ENCODE measurements at places on chromosomes 5 and 9. TPM values are rescaled to one million over a fixed set of nuclear protein-coding genes. Genes with fewer than 3 reads are reported as not detected.

OTP gene
- total RNA-seq = not detected

DNA sequence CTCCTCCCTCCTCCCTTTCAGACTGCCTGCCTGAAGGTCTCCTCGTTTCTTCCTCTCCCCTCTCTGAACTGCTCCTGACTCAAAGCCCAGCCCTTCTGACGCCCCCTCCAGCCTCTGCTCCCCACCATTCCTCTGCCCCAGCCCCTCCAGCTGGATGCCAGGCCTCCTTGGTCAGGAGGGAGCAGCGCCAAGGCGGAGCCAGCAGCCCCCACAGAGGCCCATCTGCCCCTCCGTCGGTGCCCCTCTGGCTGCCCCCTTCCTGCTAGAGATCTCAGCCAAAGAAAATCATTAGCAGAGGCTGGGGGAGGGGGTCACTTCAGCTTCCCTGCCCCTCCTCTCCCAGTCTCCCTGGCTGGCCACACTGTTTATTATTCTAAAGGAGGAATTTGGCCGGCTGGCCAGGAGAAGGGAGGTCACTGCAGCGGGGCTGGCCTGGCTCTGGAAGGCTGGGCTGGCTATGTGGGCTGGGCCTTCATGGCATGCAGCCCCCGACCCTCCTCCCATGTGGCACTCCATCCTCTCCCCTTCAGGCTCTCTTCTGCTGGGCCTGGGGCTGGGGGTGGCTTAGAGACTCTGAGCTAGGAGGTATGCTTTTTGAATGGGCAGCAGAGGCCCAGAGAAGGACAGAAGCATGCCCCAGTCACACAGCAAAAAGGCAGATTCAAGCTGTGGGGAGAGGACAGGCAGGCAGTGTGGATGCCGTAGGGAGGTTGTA lies 16.9 kb downstream of the PDGFRB start:
- no peak for DNase-seq
- H3K27ac ChIP-seq = no peak overlapping the region
- H3K36me3 ChIP-seq = no peaks in the 10 kb centered on the region
- no peaks in the 10 kb centered on the region for H3K4me1 ChIP-seq

STPG3 gene
- not detected for total RNA-seq

ITGA2 gene
- total RNA-seq = 2.3 TPM

- H3K27me3 ChIP-seq = peaks cover 8% of the 10 kb centered on the region
- no peak overlapping the region for H3K27ac ChIP-seq
- H3K36me3 ChIP-seq = no peaks in the 10 kb centered on the region
- H3K4me3 ChIP-seq = no peak overlapping the region
- H3K4me1 ChIP-seq = no peaks in the 10 kb centered on the region
These were observed 64.7 kb downstream of the MEGF10 start for GRCh38 chr5:127355337-127355736.

MARCHF3 gene
- total RNA-seq = 4.0 TPM

GRCh38 chr9:35553670-35554543 lies 51.2 kb upstream of the TESK1 start:
- no peaks in the 10 kb centered on the region for H3K4me1 ChIP-seq
- no peaks in the 10 kb centered on the region for H3K27me3 ChIP-seq
- no peaks in the 10 kb centered on the region for H3K36me3 ChIP-seq
- H3K27ac ChIP-seq = no peak overlapping the region
- no peak overlapping the region for H3K4me3 ChIP-seq
- peak; percentile 61 for DNase-seq

- DNase-seq = no peak
- peak overlapping the region; percentile 86 for H3K4me3 ChIP-seq
- peak overlapping the region; percentile 53 for H3K27ac ChIP-seq
- no peaks in the 10 kb centered on the region for H3K27me3 ChIP-seq
- H3K36me3 ChIP-seq = peaks cover 4% of the 10 kb centered on the region
- H3K4me1 ChIP-seq = peaks cover 26% of the 10 kb centered on the region
These were observed 1.1 kb downstream of the MTMR12 start for GRCh38 chr5:32311404-32312196.

MLANA gene
- total RNA-seq = not detected

DNA sequence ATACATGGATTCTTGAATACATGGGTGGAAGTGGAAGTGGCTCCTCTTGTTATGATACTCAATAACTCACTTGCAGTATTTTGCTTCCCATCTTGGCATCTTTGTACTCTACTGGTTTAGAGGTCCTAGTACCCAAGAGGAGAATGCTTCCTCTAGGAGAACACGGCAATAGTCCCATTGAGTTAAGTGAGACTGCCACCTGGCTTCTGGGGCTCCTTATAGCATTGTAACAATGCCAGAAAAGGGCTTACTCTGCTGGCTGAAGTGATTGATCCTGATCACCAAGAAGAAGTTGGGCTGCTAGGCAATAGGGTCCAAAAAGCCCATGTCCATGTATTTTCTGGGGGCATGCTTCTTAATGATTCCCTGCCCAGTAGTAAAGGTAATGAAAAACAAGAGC lies 627.6 kb upstream of the SGCD start:
- H3K27ac ChIP-seq = no peak overlapping the region
- no peaks in the 10 kb centered on the region for H3K4me1 ChIP-seq
- H3K4me3 ChIP-seq = no peak overlapping the region
- no peaks in the 10 kb centered on the region for H3K27me3 ChIP-seq
- no peak for DNase-seq

DNA sequence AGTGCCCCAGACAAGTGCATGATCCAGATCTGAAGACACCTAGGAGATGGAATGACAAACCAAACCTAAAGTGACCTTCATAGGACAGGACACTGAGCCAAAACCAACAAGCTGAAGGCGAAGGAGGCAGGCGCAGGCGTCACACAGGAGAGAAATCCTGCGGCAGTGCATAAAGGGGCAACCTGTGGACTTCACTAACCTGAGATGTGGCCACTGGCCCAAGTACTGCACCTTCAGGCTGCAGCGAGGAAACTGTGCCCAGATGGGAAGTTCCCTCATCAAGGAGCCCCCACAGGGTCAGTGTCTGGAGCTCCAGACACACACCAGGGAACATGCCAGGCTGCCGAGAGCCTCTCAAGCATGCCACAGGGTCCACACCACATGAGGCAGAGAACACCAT lies 3.7 kb downstream of the IPPK start:
- H3K4me3 ChIP-seq = no peak overlapping the region
- peaks cover 44% of the 10 kb centered on the region for H3K4me1 ChIP-seq
- H3K27me3 ChIP-seq = no peaks in the 10 kb centered on the region
- DNase-seq = no peak
- peaks cover 12% of the 10 kb centered on the region for H3K36me3 ChIP-seq

- H3K4me3 ChIP-seq = no peak overlapping the region
- peak; percentile 50 for DNase-seq
- peaks cover 15% of the 10 kb centered on the region for H3K4me1 ChIP-seq
- H3K27ac ChIP-seq = no peak overlapping the region
- H3K36me3 ChIP-seq = no peaks in the 10 kb centered on the region
These were observed 1.2 kb downstream of the LCN15 start for GRCh38 chr9:136762915-136763648.

PPWD1 gene
- total RNA-seq = 38.0 TPM

SPATA31C1 gene
- not detected for total RNA-seq

GRCh38 chr5:150851039-150851438 lies 4.7 kb downstream of the IRGM start:
- H3K4me1 ChIP-seq = peaks cover 27% of the 10 kb centered on the region
- H3K36me3 ChIP-seq = no peaks in the 10 kb centered on the region
- H3K27me3 ChIP-seq = no peaks in the 10 kb centered on the region
- H3K4me3 ChIP-seq = no peak overlapping the region
- H3K27ac ChIP-seq = no peak overlapping the region
- no peak for DNase-seq

UGT3A1 gene
- total RNA-seq = not detected

DNA sequence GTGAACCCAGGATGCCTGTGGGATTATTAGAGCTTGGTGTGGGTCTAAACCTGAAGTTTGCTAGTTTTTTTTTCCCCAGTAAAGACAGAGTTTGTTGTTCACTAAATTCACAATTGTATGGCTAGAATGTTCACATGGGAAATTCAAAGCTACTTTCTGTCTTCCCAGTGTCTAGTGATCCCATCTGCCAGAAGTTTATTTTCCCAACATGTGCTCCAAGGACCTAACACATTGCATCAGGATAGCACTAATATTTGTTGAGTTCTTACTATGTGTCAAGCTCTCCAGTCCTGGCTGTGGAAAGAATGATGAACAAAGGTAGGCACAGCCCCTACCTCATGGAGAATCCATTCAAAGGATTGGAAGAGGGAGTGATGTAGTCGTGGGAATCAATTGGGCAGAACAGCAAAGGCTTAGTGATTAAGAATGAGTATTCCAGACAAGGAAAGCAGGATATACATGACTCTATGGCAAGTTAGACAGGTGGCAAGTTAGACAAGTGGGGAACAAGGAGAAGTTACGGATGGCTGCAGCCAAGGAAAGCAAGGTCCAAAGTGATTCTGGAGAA lies 521.5 kb upstream of the WWC1 start:
- H3K27me3 ChIP-seq = no peaks in the 10 kb centered on the region
- H3K4me3 ChIP-seq = no peak overlapping the region
- H3K4me1 ChIP-seq = no peaks in the 10 kb centered on the region
- no peak overlapping the region for H3K27ac ChIP-seq

CHMP5 gene
- total RNA-seq = 116 TPM

NDUFA8 gene
- total RNA-seq = 48.3 TPM

DNA sequence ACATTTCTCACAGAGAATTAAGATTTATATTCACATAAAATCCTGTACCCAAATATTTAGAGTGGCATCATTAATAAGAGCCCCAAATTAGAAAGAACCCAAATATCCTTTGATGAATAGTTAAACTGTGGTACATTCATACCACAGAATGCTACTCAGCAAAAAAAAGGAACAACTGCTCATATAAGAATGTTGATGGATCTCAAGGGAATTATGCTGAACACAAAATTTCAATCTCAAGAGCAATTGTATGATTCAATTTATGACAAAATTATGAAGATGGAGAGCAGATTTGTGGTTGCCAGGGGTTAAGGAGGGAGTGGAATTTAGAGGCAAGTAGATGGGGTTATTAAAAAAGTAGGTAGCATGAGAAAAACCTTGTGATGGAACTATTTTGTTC lies 4.5 kb upstream of the PAIP1 start:
- H3K36me3 ChIP-seq = no peaks in the 10 kb centered on the region
- no peak overlapping the region for H3K27ac ChIP-seq
- DNase-seq = no peak
- peaks cover 8% of the 10 kb centered on the region for H3K4me1 ChIP-seq
- no peaks in the 10 kb centered on the region for H3K27me3 ChIP-seq
- no peak overlapping the region for H3K4me3 ChIP-seq

SIT1 gene
- total RNA-seq = 75.8 TPM

DNA sequence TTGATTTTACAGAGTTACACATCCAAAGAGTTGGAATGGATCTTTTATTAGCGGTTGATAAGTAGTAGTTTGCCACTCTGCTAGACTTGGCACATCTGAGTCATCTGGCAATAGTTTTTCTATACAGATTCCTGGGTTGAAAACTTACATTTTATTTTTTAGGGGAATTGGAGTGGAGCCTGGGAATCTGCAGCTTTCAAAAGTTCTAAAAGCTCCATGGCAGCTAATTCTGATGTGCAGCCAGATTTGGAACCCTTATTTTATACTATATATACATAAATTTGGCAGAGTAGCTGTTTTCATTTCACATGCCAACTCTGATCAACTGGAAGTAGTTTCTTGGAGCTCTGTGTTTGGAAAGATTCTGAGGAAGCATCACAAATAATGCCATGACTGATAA lies 715.5 kb downstream of the TLR4 start:
- no peaks in the 10 kb centered on the region for H3K4me1 ChIP-seq
- H3K27ac ChIP-seq = no peak overlapping the region
- no peaks in the 10 kb centered on the region for H3K36me3 ChIP-seq

DNA sequence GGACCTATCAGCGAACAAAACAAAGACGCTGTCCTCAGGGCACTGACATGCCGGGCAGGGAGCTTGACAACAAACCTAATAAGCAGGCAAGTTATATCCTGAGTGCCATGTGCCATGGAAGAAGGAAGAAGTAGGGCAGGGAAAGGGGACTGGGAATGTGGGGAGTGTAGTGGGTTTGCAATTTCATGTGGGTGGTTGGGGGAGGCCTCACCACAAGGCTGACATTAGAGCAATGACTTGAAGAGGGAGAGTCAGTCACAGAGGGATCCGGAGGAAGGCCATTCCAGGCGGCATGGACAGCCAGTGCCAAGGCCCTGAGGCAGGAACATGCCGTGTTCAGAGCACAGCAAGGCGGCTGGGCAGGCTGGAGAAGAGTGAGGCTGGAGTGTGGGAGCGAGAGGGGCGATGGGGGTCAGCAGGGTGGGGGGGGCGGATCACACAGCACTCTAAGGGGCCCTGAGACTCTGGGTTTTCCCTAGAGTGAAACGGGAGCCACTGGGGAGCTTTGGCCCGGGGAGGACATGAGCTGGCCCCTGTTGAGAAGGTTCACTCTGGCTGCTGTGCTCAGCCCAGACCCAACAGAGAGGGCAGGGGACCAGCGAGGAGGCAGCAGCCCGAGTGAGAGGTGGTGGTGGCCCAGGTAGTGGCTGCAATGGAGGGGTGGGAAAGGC lies 86.3 kb downstream of the STK10 start:
- peak overlapping the region; percentile 34 for H3K27ac ChIP-seq
- DNase-seq = no peak
- no peak overlapping the region for H3K4me3 ChIP-seq
- H3K36me3 ChIP-seq = peaks cover 51% of the 10 kb centered on the region
- no peaks in the 10 kb centered on the region for H3K27me3 ChIP-seq
- H3K4me1 ChIP-seq = peaks cover 24% of the 10 kb centered on the region

DNA sequence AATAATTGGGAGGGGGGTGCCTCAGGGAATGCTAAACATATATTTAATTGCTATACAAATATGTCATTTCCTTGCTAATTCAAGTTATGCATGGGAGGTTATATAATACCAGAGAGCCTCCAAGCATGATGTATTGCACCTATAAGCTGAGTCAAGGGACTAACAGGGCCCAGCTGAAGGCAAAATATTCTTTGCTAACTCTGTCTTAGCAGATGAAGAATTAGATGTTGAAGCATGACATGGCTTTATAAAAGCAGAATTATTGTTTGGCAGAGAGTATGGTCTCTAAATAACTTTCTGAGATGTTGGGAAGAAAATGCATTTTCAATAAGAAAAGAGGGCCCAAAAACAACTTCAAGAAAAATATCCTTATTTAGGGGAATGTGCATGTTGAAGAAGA lies 60.4 kb downstream of the SGCD start:
- H3K36me3 ChIP-seq = no peaks in the 10 kb centered on the region
- no peaks in the 10 kb centered on the region for H3K4me1 ChIP-seq
- H3K4me3 ChIP-seq = no peak overlapping the region
- no peak overlapping the region for H3K27ac ChIP-seq
- DNase-seq = no peak

C5orf15 gene
- total RNA-seq = 23.7 TPM

DNA sequence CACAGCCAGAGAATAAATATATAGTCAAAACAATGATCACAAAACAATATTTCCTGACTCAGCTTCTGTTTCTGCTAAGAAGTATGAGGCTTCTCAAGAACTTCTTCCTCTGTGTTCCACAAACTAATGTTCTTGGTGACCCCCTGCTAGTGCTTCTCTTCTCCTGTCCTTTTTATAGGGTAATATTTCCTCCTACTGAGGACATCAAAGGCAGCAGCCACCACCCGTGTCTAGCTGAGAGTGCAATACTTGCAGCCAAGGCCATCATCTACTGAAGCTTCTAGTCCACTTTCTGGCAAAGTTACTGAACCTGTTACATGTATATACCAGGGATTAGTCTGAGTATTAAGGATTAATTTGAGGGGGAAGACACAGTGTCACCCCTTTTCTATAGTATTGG lies 83.7 kb upstream of the SLC12A2 start:
- H3K27me3 ChIP-seq = no peaks in the 10 kb centered on the region
- no peak overlapping the region for H3K27ac ChIP-seq
- H3K36me3 ChIP-seq = peaks cover 5% of the 10 kb centered on the region
- H3K4me3 ChIP-seq = no peak overlapping the region

Measured in activated CD4-positive, alpha-beta memory T cell treated with anti-CD3 and anti-CD28 coated beads for 36 hours (primary cell).